Stimulated activated CD4-positive, alpha-beta T cell treated with anti-CD3 and anti-CD28 coated beads, TNF-alpha, amount 100 ng/mL, for 4 hours (primary cell): ENCODE measurements at places on chromosomes 13 and 19.
A peak's percentile ranks its signal among the peaks of the same experiment; 100 is the strongest.

- DNase-seq: no peak
Observed at GRCh38 chr19:17402982-17403855, 2.2 kb downstream of the BST2 start.

GRCh38 chr19:15776991-15777970 is 10.2 kb upstream of the OR10H5 start:
- no peak for DNase-seq

GRCh38 chr19:9819596-9819909 is 674 bp upstream of the FBXL12 start:
- DNase-seq: no peak

- no peak for DNase-seq
Observed at GRCh38 chr19:29644210-29644609, 21.1 kb upstream of the PLEKHF1 start.

GRCh38 chr19:55493052-55493644 is 4.9 kb downstream of the SSC5D start:
- DNase-seq: no peak

DNA sequence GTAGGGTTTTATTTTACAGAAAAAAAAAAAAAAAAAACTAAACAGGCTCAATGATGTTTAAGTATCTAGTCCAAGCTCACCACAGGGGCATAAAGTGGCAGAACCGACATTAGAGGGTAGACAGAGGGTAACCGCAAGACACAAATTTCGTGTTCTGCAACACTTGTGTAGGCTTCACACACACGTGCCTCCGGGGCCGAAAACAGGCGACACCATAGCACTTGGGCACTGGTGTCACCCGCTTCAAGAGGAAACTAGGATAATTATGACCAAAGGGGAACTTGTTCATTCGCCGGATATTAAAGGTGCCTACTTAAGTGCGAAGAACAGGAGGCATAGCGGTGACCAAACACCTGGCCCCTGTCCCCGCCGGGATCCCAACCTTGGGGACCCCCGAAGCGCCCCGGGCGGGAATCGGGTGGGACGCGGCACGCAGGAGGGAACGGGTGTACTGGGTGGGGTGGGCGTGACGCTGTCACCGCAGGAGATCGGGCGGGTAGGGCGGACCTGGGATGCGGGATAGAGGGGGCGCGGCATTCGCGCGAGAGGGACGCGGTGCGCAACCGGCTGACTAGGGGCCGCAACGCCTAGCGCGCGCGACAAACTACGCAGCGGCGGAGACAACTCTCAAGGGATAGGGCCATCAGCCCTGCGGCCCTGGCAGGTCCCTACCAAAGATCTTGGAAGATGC is 558 bp downstream of the MZT1 start:
- DNase-seq: peak; percentile 8

GRCh38 chr13:100361504-100361903 is 227.1 kb downstream of the GGACT start:
- no peak for DNase-seq

GRCh38 chr13:33528896-33529295 is 243.3 kb upstream of the STARD13 start:
- no peak for DNase-seq

DNA sequence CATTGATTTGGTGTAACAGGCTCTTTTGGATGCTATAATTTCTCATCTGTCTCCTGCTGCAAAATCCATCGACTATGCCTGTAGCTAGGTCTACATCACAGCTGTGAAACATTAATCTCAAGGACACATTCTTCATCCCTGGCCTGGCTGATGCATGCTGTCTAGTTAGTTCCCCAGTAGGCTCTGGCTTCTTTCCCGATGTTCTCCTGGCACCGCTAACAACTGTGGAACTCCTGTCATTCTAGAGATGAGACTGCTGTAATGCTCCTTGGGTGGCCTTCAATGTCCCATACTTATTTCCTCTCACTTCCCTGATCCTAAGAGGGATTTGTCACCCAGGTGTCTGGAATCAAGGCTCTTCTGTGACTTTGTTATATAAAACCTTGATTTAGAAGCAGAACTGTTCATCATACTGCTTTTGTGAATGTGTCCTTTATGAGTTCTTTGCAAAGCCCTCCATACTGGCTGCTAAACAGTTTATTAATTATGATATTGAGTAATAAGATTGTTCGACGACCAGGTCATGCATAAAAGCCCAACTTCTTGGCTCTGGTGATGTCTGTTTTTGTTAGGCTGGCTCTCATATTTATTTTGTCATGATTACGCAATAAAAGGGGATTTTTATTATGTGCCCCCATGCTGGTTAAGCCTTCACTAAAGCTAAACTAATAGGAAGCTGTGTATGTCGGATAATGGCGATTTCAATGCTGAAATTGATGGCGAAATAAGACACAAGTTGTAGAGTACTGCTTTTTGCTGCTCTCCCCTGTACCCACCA is 227.5 kb downstream of the DCT start:
- DNase-seq: no peak

GRCh38 chr19:41225238-41226052 is 6.4 kb downstream of the AXL start:
- DNase-seq: peak; percentile 26

GRCh38 chr13:95378603-95379002 is 77.4 kb upstream of the ABCC4 start:
- DNase-seq: no peak

DNA sequence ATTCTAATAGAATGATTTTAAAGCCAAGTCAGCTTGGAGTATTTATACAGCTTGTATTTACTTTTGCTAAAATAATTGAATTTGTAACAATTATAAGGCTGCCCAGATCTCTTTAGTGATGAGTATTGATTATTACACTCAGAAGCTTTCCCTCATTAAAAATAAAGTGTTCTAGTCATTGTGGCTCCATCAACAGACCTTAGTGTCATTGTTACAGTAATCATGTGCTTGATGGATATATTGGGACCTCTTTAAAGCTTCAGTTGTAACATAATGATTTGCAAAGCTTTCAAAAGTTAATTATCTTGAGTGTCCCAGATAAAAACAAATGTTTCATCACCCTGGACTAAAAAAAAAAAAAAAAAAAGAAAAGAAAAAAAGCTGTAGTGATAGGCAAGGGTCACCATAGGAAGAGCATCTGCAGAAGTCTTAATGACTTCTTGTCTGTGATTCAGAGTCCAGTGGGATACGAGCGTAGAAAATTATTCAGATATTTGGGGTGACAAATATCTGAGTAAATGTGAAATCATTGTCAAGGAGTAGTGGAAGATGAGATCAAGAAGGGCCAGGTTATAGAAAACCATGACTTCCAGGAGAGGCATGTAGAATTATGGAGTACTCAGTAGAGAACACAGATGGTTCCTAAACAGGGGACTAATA is 369.6 kb downstream of the DCT start:
- DNase-seq: no peak

DNA sequence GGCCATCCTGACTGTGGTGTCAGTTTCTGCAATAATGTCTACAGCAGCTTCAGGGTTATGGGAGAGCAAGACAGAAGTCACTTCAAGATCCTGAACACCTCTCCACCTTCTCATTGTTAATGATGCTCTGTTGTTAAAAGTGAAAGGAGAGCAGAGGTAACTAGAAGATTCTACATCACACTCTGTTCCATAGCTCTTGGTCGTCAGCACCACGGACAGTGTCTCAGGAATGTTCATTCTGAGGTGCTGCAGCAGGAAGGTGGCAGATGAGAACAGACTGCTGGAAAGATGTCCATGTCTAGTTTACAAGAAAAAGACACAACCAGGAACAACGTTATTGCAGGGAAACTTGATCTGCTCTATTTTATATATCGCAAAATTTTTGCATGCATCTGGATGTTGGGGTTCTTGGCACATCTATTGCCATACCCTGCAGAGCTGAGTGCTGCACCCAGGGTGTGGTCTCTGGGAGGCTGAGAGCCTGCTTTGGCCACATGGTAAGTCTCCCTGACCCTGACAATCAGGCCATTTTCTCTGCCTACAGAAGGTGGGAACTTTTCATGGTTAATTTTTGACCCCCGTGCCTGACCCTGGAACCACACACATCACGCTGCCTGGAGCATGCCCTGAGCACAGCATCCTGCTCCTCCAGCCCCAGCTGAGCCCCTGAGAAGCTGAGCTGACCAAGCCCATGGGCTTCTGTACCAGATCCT is 12.7 kb downstream of the CEACAM21 start:
- DNase-seq: no peak

- DNase-seq: no peak
Observed at GRCh38 chr19:40510526-40511115, 43.8 kb downstream of the SPTBN4 start.

GRCh38 chr13:101757446-101758039 is 305.1 kb downstream of the ITGBL1 start:
- no peak for DNase-seq

GRCh38 chr13:113106711-113107351 is 1.2 kb downstream of the F7 start:
- DNase-seq: no peak

- DNase-seq: no peak
Observed at GRCh38 chr19:889662-890295, 3.2 kb downstream of the MED16 start.

DNA sequence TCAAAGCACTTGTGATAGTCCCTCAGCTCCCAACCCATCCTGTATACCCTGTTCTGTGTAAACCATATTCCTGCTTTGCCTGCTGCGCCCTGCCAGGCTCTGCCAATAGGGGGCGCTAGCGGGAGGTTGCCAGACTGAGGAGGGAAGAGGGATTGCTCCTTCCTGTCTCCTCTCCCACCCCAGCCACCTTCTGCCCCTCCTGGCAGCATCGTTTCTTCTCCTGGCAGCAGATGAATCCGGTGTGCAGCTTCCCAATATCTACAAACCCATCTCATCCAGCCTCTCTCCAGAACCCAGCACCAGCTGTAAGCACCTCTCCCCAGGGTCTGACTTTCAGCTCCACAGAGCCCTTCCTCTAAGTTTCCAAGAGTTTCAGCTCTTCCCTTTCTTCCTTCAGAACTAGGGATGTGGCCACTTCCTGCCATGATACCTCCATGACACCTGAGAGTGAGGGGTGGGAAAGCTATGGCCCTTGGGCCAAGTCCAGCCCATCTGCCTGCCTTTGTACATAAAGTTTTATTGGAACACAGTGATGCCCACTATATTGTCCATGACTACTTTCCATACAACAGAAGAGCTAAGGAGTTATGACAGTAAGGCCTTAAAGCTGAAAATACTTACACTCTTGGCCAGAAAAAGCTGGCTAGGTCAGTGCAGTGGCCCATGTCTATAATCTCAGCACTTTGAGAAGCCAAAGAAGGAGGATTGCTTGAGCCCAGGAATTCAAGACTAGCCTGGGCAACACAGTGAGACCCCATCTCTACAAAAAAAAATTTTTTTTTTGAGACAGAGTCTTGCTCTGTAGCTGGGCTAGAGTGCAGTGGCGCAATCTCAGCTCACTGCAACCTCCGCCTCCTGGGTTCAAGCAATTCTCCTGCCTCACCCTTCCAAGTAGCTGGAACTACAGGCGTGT is 34.5 kb upstream of the ATP1A3 start:
- DNase-seq: no peak
